ENCODE measurements at places on chromosomes 5 and 9.
A peak's percentile ranks its signal among the peaks of the same experiment; 100 is the strongest.

DNA sequence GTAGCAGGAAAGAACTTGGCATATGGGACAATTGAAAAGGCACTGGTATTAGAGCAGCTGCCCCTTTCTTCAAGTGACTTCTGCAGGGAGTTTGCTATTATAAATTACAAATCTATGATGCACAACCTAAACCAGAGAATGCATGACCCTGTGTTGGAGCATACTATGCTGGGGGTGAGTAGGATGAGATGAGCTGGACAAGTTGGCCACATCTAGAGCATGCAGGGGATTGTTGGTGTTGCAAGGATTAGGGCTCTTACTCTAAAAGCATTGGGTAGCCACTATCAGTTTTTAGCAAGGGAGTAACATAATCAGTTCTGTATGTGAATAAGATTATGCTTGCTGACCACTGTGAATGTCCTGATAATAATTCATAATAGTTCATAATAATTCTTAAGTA is 186.7 kb downstream of the KIAA0825 start:
- no peak for DNase-seq

GRCh38 chr5:107719034-107719606 is 48.4 kb upstream of the EFNA5 start:
- no peak for DNase-seq

DNA sequence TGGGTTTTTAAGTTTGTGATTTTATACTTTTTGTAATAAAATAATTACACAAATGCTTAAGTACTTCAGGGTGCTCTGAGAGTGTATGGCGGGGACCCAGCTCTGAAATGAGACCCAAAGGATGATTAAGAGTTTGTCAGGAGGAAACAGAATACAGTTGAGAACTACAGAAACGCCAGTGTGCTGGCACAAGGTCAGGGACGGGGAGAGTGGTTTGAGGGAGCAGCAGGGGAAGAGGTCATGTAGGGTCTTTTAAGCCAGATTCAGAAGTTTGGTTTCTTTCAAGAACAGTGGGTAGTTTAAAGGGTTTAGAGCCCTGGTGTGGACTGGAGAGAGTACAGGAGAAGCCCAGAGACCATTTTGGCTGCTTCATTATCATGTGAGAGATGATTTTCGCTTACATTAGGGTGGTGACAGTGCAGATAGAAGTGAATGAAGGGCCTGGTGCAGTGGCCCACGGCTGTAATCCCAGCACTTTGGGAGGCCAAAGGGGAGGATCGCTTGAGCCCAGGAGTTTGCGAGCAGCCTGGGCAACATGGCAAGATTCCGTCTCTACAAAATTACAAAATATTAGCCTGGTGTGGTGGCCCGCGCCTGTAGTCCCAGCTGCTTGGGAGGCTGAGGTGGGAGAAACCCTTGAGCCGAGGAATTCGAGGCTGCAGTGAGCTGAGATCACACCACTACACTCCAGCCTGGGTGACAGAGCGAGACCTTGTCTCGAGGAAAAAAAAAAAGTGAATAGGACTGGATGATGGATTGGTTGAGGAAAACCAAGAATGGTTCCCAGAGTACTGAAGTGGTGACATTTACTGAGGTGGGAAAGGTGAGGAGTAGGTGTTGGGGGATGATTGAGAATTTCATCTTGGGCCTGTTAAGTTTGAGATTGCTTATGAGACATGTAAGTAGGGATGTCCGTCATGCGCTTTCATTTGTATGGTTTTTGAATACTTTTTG is 1.4 kb upstream of the ETF1 start:
- DNase-seq = peak; percentile 53

DNA sequence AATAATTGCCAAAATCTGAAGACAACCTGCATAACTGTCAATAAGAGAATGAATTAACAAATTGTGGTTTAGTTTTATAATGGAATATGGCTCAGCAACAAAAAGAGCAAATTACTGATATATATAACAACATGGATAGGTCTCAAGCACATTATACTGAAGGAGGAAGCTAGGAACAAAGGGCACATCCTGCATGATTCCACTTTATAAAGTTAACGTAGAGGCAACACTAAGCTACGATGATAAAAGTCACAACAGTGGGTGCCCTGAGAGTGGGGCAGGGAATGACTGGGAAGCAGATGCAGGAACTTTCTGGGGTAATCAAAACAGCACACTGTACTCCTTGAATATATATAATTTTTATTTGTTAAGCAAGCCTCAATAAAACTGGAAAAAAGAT is 165.2 kb downstream of the RMI1 start:
- DNase-seq = no peak

- peak; percentile 74 for DNase-seq
These were observed 70.8 kb upstream of the STARD4 start for GRCh38 chr5:111582993-111583601.

GRCh38 chr5:75384218-75384617 is 47.2 kb downstream of the HMGCR start:
- DNase-seq = no peak

- DNase-seq = peak; percentile 73
These were observed 24.2 kb downstream of the NMRK1 start for GRCh38 chr9:75063556-75064305.

DNA sequence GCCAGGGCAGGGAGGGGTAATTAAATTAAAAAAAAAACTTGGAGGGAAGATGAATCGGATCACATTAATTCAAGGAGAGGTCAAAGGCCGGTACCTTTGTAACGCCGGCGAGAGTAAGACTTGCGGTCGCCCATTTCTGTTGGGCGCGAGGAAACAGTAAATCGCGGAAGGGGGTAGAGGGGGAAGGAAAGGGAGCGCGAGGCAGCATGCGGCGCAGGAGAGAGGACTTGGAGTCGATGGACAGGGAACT is 324 bp upstream of the RGMB start:
- DNase-seq = no peak

- no peak for DNase-seq
These were observed 116.0 kb downstream of the VAV2 start for GRCh38 chr9:133876144-133876543.

DNA sequence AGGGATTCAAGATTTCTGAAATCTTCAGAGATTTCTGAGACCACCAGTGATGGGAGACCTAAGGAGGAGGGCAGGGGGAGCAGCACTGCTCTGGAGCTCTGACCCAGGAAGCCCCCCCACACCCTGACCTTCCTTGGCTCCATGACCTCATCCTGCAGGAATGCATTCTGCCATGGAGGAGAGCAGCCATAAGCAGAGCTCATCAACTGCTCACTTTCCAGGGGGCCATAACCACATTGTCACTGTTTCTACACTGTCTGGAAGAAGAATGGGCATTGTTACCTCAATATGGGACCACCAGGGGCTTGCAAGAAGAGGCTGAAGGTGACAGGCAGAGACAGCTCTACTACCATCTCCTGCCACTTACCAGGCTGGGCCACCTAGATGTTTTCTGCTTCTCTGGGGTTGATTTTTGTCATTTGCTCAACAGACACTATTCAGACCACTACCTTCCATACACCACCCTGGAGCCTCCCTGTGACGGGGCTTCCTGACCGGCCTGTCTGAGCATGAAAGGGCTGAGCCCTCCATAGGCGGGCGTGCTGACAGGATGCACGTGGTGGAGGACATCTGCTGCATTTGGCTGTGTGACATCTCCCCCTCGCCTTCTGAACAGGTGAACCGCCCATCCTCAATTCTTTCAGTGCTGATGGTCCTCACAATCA is 2.3 kb upstream of the TSC1 start:
- DNase-seq = peak; percentile 38

DNA sequence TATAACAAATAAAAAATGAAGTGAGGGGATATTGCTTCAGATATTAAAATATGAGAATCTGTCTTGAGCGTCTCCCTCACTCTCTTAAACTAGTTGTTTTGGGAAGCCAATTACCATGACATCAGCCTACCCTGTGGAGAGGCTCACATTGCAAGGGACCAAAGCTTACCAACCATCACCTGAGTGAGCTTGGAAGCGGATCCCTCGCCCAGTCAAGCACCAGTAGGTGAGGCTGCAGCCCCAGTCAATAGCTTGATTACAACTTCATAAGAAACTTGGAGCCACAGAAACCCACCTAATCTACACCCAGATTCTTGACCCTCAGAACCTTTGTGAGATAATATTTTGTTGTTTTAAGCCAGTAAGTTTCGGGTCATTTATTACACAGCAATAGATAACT is 206.2 kb downstream of the CEMIP2 start:
- DNase-seq = no peak

DNA sequence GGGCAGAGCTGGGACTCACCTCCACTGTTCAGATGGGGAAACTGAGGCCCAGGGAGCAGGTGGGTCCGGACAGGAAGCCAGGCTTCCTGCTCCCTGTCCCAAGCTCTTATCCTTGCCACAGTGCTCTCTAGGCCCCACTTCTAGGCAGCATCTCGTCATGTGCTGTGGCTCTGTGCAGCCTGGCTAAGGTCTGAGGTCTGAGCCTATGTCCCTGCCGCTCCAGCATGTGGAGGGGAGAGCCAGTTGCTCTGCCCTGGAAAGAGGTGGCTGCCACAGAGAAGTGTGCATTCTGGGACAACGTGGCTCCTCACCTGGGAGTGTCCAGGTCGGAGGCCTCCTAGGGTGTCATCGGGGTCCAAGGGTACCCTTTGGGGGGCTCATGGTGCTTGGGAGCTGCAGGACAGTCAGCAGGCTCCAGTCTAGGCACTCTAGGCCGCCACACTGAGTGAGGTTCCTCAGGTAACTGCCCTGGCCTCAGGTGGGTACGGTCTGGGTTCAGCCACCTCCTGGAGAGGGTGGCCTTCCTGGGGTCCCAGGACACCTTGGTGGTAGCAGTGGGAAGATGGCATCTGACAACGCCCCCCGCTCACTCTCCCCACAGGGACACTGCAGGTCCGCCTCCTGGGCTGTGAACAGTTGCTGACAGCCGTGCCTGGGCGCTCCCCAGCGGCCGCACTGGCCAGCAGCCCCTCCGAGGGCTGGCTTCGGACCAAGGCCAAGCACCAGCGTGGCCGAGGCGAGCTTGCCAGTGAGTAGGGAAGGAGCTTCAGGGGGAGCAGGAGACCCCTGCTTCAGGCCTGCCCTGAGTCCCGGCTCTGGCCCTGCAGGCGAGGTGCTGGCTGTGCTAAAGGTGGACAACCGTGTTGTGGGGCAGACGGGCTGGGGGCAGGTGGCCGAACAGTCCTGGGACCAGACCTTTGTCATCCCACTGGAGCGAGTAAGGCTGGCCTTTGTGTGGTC is 10.4 kb downstream of the PKN3 start:
- no peak for DNase-seq

All from epithelial cell of esophagus (primary cell).